Activated CD4-positive, alpha-beta T cell treated with anti-CD3 and anti-CD28 coated beads, Interleukin-2, amount 10 ng/mL, durations not matched to agents 24 days and 14 days (primary cell): ENCODE measurements at places on chromosomes 1 and 21. TPM values are rescaled to one million over a fixed set of nuclear protein-coding genes. Genes with fewer than 3 reads are reported as not detected.

NBPF6 gene
- 0.26 and 0.40 TPM in 2 replicates for total RNA-seq

ZSWIM5 gene
- 0.12 and 0.14 TPM in 2 replicates for total RNA-seq

LENEP gene
- total RNA-seq: 0.79 and 1.4 TPM in 2 replicates

INSRR gene
- 0.68 and 0.71 TPM in 2 replicates for total RNA-seq

ARMH1 gene
- total RNA-seq: 133 and 137 TPM in 2 replicates

TRIM67 gene
- not detected in 2 replicates for total RNA-seq

TMEM50B gene
- total RNA-seq: 14.4 and 16.4 TPM in 2 replicates

FBXO2 gene
- total RNA-seq: 0.76 and 1.0 TPM in 2 replicates

ALX3 gene
- total RNA-seq: not detected in 2 replicates

C8B gene
- not detected in 2 replicates for total RNA-seq

AMPD1 gene
- not detected in 2 replicates for total RNA-seq

NBPF15 gene
- 23.2 and 26.3 TPM in 2 replicates for total RNA-seq

EDARADD gene
- total RNA-seq: 32.0 and 32.6 TPM in 2 replicates

CHI3L1 gene
- total RNA-seq: not detected in 2 replicates
